ENCODE measurements at places on chromosomes 5 and 9. TPM values are rescaled to one million over a fixed set of nuclear protein-coding genes. Genes with fewer than 3 reads are reported as not detected.

Gene ABLIM3
- total RNA-seq, result 70.9 TPM

Gene KCNIP1
- not detected for total RNA-seq

Gene SLC46A2
- not detected for total RNA-seq

Gene FOXD4L4
- total RNA-seq, result 1.8 TPM

DNA sequence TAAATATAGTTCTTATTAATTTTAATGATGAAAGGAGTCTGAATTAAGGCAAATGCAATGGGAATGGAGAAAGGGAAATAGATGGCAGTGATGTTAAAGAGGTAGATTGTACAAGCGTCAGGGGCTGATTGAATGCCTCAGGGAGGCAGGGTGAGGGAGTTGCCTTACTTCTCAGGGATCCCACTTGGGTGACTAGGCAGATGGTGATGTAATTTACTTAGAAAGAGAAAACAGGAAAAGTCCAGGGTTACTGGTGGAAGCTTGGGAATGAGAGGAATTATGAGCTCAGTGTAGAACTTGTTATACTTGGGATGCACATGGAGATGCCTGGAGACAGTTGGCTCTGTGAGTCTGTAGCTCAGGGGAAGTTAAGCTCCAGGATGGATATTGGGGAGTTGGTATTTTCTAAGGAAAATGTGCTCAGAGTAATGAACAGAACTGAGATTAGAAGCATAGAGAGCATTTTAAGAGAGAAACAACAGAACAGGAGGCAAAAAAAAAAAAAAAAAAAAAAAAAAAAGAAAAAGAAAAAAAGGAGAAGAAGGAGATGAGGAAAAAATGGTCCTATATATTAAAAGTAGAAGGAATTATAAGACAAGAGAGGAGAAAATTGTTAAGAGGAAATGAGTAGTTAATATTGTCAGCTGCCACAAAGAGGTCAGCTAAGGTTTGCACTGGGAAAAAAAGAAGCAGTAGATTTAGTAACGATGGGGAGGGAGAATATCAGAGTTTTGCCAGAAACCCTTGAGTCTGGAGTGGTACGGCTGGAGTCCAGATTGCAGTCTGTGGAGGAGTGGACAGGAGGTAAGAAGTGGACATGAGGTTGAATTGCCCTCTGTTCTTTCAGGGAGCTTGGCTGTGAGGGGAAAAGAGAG, 88.0 kb upstream of the ELL2 start:
- DNase-seq, result no peak
- H3K4me3 ChIP-seq, result no peak overlapping the region
- H3K27me3 ChIP-seq, result no peaks in the 10 kb centered on the region
- H3K4me1 ChIP-seq, result no peaks in the 10 kb centered on the region

DNA sequence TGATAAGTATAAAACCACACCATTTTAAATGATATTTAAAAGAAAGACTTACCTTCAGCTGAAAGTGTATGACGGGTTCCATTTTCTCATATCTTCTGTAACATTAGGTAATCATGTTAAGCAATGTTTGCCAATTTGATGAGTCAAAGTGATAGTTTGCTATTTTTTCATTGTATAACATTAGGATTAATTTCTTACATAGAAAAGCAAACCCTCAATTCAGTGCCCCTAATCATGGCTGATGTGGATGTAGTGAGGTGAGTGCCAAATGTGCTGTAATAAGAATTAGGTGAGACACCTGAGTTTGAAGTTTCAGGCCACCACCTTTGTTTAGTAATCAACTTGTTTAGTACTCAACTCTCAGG, 68.0 kb downstream of the UNC13B start:
- DNase-seq, result no peak
- H3K4me3 ChIP-seq, result no peak overlapping the region
- H3K27ac ChIP-seq, result no peak overlapping the region
- no peaks in the 10 kb centered on the region for H3K36me3 ChIP-seq

- no peak overlapping the region for H3K27ac ChIP-seq
- H3K36me3 ChIP-seq, result peaks cover 19% of the 10 kb centered on the region
- H3K4me3 ChIP-seq, result no peak overlapping the region
Measured at GRCh38 chr9:114613087-114613486, 2.0 kb downstream of the TMEM268 start.

- peak within 1 kb of the TSS; percentile 51 for H3K27ac ChIP-seq
- H3K36me3 ChIP-seq, result peaks cover 19% of the 10 kb centered on the region
- DNase-seq, result peak; percentile 93
- H3K27me3 ChIP-seq, result no peaks in the 10 kb centered on the region
Measured at GRCh38 chr5:178113141-178113787, at the start of gene N4BP3. N4BP3 (plus strand) TSS chr5:178113532; CDS start chr5:178119584, 6,052 bp downstream.

DNA sequence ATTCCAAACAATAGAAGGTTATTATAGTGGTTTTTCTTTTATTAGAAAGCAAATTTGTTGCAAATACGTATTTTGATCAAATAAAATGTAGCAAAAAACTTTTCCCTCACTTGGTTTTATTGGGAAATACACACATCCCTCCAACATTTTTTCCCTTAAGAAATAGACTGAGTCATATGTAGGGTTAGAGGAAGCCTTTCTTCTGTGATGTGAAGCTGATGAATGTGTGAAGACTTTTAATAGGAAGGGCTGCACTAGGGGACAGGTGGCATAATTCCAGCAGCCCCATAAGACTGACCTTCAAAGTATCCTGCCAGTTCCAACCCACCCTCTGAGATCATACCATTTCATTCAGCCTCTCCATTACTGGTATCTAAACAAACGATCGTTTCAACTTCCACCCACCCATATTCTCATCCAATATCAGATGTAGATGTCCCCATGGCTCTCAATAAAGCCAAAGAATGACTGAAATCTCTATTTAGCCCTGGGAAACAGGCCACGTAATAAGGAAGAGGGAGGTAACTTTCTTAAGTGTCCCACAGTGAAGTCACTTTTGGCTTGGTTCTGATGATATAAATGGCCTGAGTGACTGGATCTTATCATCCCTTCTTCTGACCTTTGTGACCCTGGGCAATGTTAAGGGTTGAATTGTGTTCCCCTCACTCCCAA, 64.7 kb upstream of the LPAR1 start:
- no peaks in the 10 kb centered on the region for H3K4me1 ChIP-seq
- no peak for DNase-seq
- H3K4me3 ChIP-seq, result no peak overlapping the region
- no peak overlapping the region for H3K27ac ChIP-seq
- H3K36me3 ChIP-seq, result no peaks in the 10 kb centered on the region
- H3K27me3 ChIP-seq, result no peaks in the 10 kb centered on the region

DNA sequence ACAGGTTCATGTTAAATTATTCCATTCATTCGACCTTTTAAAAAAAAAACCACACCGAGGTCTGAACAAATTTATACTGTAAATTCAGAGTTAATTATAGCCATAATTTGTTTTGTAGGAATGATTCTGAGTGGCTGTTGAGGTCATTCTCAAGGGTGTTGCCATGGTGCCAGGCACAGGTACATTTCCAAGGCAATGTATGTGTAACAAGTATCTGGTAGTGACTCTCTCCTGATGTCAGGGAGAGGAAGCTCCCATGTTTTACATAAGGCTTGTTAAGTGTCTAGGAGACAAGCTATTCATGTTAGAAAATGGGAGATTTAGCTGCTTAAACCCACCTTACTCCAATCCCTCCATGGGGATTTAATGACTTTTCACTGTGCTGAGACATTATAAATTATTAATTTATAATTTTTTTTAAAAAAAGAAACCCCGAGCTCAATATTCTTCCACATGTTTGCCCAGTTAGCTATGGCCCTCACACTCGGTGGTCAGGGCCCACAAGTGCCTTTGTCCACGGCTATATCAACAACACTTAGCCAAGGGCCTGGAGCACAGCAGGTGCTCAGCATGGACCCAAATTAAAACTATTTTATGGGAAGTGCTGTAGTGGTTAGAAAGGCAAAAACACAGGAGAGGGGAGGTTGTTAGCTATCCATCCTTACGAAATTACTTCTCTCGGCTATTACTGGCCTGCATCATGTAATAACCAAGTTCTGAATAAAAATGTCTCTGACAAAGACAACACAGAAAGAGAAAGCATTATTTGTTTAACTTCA, 154.6 kb upstream of the GNA14 start:
- H3K27me3 ChIP-seq, result no peaks in the 10 kb centered on the region
- H3K4me1 ChIP-seq, result peaks cover 15% of the 10 kb centered on the region
- H3K27ac ChIP-seq, result no peak overlapping the region
- no peak for DNase-seq
- H3K36me3 ChIP-seq, result peaks cover 5% of the 10 kb centered on the region

DNA sequence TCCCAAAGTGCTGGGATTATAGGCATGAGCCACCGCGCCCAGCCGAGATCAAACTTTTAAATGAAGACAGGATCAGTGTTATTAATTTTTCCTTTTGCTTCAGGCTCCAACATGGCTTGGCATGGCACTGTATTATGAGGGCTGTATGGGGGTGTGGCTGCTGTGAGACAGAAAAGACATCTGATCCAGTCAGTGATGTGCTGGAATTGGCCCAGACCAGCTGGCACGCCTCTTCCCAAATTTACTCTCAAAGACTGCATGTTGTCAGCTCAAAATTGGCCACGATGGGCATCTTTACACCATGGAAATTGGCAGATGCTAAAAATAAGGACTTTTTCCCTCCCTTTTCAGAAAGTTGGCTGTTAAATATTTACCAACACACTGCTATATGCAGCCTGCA, 12.1 kb upstream of the COL27A1 start:
- H3K27me3 ChIP-seq, result peaks cover 45% of the 10 kb centered on the region
- no peaks in the 10 kb centered on the region for H3K4me1 ChIP-seq
- H3K36me3 ChIP-seq, result no peaks in the 10 kb centered on the region
- DNase-seq, result no peak
- no peak overlapping the region for H3K27ac ChIP-seq

- H3K27me3 ChIP-seq, result no peaks in the 10 kb centered on the region
- DNase-seq, result no peak
- H3K4me3 ChIP-seq, result no peak overlapping the region
Measured at GRCh38 chr5:38867416-38867815, 21.6 kb downstream of the OSMR start.

DNA sequence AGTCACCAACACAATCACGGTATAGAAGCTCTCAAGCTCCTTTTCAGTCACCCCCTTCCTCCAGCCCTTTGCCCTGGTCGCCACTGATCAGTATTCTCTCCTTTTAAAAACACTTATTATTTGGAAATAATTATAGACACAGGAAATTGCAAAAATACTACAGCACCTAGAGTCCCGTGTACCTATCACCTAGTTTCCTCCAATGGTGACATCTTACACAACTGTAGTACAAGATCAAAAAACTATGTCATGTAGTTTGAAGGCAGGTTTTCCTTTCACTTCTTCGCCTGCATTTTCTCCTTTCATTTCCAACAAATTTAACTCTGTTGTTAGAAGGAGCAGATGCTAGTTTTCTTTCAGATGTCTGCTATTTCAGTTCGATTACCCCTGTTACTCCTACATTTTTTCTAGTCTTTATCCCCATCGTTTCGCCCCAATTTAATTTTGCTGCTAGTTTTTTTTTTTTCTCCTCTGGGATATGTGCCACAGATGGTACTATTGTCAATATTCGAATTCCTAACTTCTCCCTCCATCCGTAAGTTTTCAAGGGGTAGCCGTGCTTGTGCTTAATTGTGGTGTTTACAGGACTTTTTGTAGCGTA, 612 bp upstream of the ATG10 start:
- H3K36me3 ChIP-seq, result peaks cover 20% of the 10 kb centered on the region
- peak overlapping the region; percentile 87 for H3K27ac ChIP-seq
- H3K4me3 ChIP-seq, result peak overlapping the region; percentile 77
- H3K27me3 ChIP-seq, result no peaks in the 10 kb centered on the region

GRCh38 chr5:58932057-58932612, 349.3 kb downstream of the RAB3C start:
- DNase-seq, result no peak
- H3K27me3 ChIP-seq, result peaks cover 72% of the 10 kb centered on the region
- H3K36me3 ChIP-seq, result no peaks in the 10 kb centered on the region
- no peaks in the 10 kb centered on the region for H3K4me1 ChIP-seq
- no peak overlapping the region for H3K27ac ChIP-seq

Measured in Calu3 (cell line).